ENCODE measurements at places on chromosomes 16 and 17. TPM values are rescaled to one million over a fixed set of nuclear protein-coding genes. Genes with fewer than 3 reads are reported as not detected.

KIF19 gene
- total RNA-seq, result 1.8 TPM

SPNS3 gene
- total RNA-seq, result 0.51 TPM

PSMB3 gene
- total RNA-seq, result 507 TPM

ABCA10 gene
- 0.76 TPM for total RNA-seq

KRTAP2-2 gene
- total RNA-seq, result not detected

RGS11 gene
- total RNA-seq, result 0.38 TPM

KRT36 gene
- total RNA-seq, result 0.38 TPM

CLTC gene
- total RNA-seq, result 477 TPM

SLC22A31 gene
- total RNA-seq, result not detected

CTRB1 gene
- not detected for total RNA-seq

SNF8 gene
- total RNA-seq, result 86.0 TPM

ANKS4B gene
- total RNA-seq, result not detected

ALOX15 gene
- total RNA-seq, result not detected

IL21R gene
- total RNA-seq, result 0.13 TPM

AKAP10 gene
- 23.4 TPM for total RNA-seq

KLHL36 gene
- 49.6 TPM for total RNA-seq

TUBG1 gene
- total RNA-seq, result 23.9 TPM

TMIGD1 gene
- total RNA-seq, result not detected

SAP30BP gene
- 44.9 TPM for total RNA-seq

SSTR5 gene
- total RNA-seq, result 0.38 TPM

ZFP1 gene
- total RNA-seq, result 7.7 TPM

OR3A3 gene
- total RNA-seq, result not detected

CDRT15L2 gene
- total RNA-seq, result not detected

TP53TG3F gene
- total RNA-seq, result not detected

CRISPLD2 gene
- total RNA-seq, result 0.13 TPM

PPY gene
- not detected for total RNA-seq

PERCC1 gene
- not detected for total RNA-seq

RAB37 gene
- 0.13 TPM for total RNA-seq

RHBDL1 gene
- 0.25 TPM for total RNA-seq

MAPT gene
- total RNA-seq, result under 0.01 TPM

KRTAP1-4 gene
- not detected for total RNA-seq

CPNE7 gene
- 0.25 TPM for total RNA-seq

SPATA33 gene
- 1.0 TPM for total RNA-seq

HOXB9 gene
- total RNA-seq, result 0.13 TPM

PDILT gene
- total RNA-seq, result not detected

ADGRG1 gene
- total RNA-seq, result 15.3 TPM

DLG4 gene
- total RNA-seq, result 5.3 TPM

AHSP gene
- total RNA-seq, result not detected

SECTM1 gene
- total RNA-seq, result 1.9 TPM

CDH11 gene
- 1.5 TPM for total RNA-seq

OR1F1 gene
- not detected for total RNA-seq

CPHXL2 gene
- not detected for total RNA-seq

DBF4B gene
- 3.2 TPM for total RNA-seq

GGT6 gene
- total RNA-seq, result not detected

PLA2G10 gene
- total RNA-seq, result not detected

CASKIN1 gene
- total RNA-seq, result 0.13 TPM

FOXN1 gene
- not detected for total RNA-seq

GAS2L2 gene
- under 0.01 TPM for total RNA-seq

ABCA8 gene
- total RNA-seq, result under 0.01 TPM

CA7 gene
- total RNA-seq, result not detected

PIRT gene
- not detected for total RNA-seq

ATP1B2 gene
- total RNA-seq, result not detected

C16orf92 gene
- total RNA-seq, result not detected

TSNAXIP1 gene
- total RNA-seq, result 0.51 TPM

RAI1 gene
- 6.0 TPM for total RNA-seq

PTGES3L gene
- 0.13 TPM for total RNA-seq

SPATA32 gene
- not detected for total RNA-seq

Data from dermis microvascular lymphatic vessel endothelial cell (primary cell).